Tibial nerve (tissue), 4 donors: ENCODE measurements at places on chromosomes 7 and 10.

DNA sequence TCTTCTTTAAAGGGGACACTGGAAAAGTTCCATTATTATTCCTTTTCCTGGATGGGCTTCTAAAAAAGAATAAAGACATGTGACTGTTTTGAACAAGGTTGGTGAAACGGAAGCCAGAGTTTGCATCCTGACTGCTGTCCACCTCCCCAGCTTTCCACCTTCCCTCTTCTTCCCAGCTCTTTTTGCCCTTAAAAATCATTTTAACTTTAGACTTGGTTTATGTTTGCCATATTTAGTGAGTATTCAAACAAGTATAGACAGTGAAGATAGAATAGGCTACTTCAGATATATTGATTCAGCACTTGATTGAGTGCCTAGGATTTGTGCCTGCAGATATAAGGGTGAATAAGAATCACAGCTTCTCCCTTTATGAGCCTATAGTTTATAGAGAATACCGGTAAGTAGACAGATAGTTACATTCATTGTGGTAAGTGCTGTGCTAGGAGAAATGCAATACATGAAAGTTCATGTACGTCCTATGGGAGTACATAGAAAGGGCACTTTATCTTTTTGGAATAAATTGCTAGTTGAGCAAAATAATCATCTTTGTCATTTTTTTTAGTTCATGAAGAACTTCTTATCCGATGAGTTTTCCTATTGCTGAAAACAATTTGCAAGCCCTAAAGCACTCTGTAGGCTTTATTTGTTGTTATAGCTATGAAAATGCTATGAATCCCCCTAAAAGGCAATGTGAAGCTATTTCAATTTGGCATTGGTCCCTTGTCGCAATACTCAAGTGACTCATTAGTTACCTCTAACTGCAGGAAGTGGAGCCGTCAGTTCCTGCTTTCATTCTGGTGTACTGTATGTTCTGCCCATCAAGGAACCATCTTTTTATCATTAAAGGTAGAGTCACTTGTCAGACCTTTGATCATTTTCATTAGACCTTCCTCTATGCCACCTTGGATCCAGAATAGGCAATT lies 57.2 kb upstream of the STRIP2 start:
- DNase-seq: no peak
- no peaks in the 10 kb centered on the region for H3K36me3 ChIP-seq
- H3K4me1 ChIP-seq: no peaks in the 10 kb centered on the region
- H3K27me3 ChIP-seq: no peaks in the 10 kb centered on the region

GRCh38 chr10:132231656-132232022 lies 44.9 kb downstream of the DPYSL4 start:
- no peak overlapping the region for H3K4me3 ChIP-seq
- DNase-seq: no peak
- no peaks in the 10 kb centered on the region for H3K4me1 ChIP-seq

GRCh38 chr10:101053516-101053915 lies 8.3 kb upstream of the KAZALD1 start:
- no peaks in the 10 kb centered on the region for H3K36me3 ChIP-seq
- no peak for DNase-seq
- H3K4me3 ChIP-seq: no peak overlapping the region
- H3K27me3 ChIP-seq: no peaks in the 10 kb centered on the region

DNA sequence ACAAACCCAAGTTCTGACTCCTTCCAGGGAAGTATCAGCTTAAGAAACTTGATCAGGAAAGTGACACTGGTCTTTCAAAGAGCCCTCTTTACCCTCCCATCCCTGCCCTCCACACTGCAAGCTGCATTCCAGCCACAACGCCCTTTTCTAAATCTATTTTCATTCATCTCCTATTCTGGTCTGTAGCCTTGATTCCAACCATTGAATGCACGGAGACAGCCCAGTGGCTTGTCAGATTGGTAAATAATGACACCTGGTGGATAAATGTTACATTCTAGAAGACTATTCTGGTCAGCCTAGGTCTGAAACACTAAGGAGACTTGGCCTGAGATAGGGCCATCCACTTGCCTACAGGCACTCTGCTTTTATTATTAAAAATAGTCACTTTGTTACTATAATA lies 20.9 kb downstream of the MORN4 start:
- no peaks in the 10 kb centered on the region for H3K36me3 ChIP-seq
- H3K4me3 ChIP-seq: no peak overlapping the region
- H3K4me1 ChIP-seq: no peaks in the 10 kb centered on the region
- H3K27ac ChIP-seq: no peak overlapping the region
- peak; percentile 17 for DNase-seq
- no peaks in the 10 kb centered on the region for H3K27me3 ChIP-seq

- H3K4me3 ChIP-seq: no peak overlapping the region
- no peaks in the 10 kb centered on the region for H3K36me3 ChIP-seq
- no peak overlapping the region for H3K27ac ChIP-seq
- DNase-seq: no peak
These were observed 131.7 kb downstream of the TEX36 start for GRCh38 chr10:125551247-125551646.

DNA sequence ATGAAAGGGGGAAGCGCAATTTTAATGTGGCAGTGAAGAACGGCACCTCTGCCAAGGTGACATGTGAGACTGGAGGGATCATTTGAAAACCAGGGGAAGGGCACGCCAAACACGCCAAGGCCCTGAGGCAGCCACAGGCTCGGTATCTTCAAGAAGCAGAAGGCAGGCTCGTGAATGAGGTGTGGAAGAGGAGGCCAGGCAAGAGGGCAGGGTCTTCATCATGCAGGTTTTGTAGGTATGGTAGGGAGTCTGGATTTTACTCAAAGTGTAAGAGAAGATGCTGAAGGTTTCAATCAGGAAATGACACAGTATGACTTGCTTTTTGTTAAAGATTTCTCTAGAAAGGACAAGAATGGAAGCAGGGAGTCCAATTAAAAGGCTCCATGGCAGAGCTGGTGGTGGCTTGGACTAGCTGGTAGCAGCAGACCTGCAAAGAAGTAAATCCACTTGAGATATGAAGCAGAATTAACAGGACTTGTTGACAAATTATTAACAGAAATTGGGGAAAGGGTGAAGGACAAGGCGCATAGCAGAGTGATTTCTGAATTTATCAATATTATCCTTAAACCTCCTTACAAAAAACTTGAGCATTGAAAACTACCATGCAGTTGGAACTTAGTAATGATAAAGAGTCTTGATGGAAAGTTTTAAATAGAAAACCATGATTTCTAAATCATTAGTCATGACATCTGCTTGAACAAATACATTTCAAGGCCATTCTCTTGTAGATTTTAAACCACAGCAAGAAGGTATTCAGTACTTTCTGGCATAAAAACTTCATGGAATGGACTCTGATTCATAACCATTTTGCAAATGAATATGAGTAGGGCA lies 70.4 kb downstream of the COA1 start:
- no peaks in the 10 kb centered on the region for H3K27me3 ChIP-seq
- peaks cover 4% of the 10 kb centered on the region for H3K36me3 ChIP-seq
- H3K4me1 ChIP-seq: peaks cover 16% of the 10 kb centered on the region
- no peak overlapping the region for H3K4me3 ChIP-seq
- no peak for DNase-seq
- H3K27ac ChIP-seq: peak overlapping the region; percentile 30

GRCh38 chr7:33671531-33672262 lies 233.6 kb upstream of the BMPER start:
- no peaks in the 10 kb centered on the region for H3K36me3 ChIP-seq
- H3K27ac ChIP-seq: no peak overlapping the region
- H3K4me3 ChIP-seq: no peak overlapping the region
- peaks cover 3% of the 10 kb centered on the region for H3K4me1 ChIP-seq
- DNase-seq: no peak
- no peaks in the 10 kb centered on the region for H3K27me3 ChIP-seq

DNA sequence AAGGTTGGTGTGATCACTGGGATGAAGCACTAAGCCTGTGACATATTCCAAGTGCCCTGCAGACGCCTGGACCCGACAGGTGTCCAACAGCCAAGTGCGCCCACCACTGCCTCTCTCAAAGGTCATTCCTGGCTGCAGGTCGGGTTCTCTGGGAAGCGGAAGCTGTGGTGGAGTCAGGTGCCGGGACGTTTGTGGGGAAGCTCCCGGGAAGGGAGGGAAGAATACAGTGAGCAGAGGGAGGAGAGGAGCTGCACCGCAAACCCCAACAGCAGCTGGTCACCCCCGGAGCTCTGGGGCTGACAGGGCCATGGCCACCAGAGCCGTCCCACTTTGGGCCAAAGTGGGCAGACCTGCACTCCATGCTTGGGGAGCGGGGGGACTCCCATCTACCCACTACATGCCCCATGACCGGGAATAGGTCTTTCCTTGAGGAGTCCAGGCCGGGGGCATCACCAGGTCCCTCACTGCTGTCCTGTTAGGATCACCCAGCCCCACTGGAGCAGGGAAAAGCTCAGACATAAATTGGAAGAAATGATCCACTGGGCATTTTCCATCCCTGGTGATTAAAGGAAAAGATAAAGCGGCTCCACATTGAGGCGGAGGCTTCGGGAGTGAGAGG lies 84.5 kb upstream of the PPP2R2D start:
- no peaks in the 10 kb centered on the region for H3K36me3 ChIP-seq
- H3K4me1 ChIP-seq: no peaks in the 10 kb centered on the region
- H3K27me3 ChIP-seq: no peaks in the 10 kb centered on the region
- H3K4me3 ChIP-seq: no peak overlapping the region
- H3K27ac ChIP-seq: no peak overlapping the region
- DNase-seq: no peak

GRCh38 chr7:150739033-150739432 lies 1.8 kb downstream of the GIMAP5 start:
- peak overlapping the region; percentile 69 for H3K27ac ChIP-seq
- H3K4me1 ChIP-seq: peaks cover 12% of the 10 kb centered on the region
- H3K27me3 ChIP-seq: no peaks in the 10 kb centered on the region
- DNase-seq: no peak

DNA sequence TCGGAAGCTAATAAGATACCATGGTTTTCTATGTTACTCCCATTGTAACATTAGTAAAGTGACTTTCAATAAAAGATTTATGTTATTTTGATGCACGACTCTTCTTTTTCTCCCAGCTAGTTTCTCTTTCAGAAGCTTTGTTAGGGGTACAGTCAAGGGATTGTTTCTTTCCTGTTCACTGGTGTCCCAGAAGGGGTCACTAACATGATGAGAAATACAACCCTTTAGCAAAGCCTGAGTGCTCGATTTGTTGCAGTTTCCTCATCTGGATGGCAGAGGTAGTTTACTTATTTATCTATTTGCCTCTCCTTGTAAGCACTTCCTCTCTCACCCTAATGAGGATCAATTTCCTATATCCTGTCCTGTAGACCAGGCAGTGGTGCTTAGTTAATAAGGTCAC lies 17.0 kb downstream of the SRI start:
- no peaks in the 10 kb centered on the region for H3K4me1 ChIP-seq
- peaks cover 11% of the 10 kb centered on the region for H3K36me3 ChIP-seq
- DNase-seq: no peak
- H3K27me3 ChIP-seq: no peaks in the 10 kb centered on the region
- H3K4me3 ChIP-seq: no peak overlapping the region
- H3K27ac ChIP-seq: no peak overlapping the region

DNA sequence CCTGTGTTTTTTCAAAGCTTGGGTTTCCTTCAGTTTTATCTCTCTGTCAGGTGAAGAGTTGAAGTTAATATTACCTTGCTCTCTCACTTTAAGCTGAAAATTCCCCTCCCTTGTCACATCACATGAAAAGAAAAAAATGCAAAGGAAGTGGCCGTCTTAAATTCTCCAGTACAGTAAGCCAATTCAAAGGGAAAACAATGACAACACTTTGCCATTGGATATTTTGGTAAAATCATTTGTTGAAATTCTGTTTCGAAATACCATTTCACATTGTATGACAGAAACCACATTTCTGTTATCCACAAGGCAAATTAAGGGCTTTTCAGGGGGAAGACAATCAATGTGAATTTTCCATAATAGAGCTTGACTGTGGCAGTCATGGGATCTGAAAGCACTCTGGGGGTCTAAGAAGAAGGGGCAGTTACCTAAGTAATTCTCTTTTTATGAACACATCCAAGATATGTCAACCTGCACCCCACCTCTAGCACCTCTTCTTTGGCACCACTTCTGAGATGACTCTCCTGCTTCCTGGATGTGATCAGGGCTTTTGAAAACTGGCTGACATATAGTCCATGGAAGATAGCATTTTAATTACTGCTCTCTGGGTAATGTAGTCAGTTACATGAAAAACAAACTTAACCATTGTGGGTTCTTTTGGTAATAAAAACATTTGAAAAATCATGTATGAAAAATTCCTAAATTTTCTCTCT lies 63.8 kb downstream of the ENTPD1 start:
- no peaks in the 10 kb centered on the region for H3K36me3 ChIP-seq
- no peaks in the 10 kb centered on the region for H3K27me3 ChIP-seq
- no peak overlapping the region for H3K27ac ChIP-seq

GRCh38 chr10:75399461-75400162 lies 2.0 kb downstream of the ZNF503 start:
- peak overlapping the region; percentile 95 for H3K4me3 ChIP-seq
- DNase-seq: peak; percentile 79
- no peaks in the 10 kb centered on the region for H3K36me3 ChIP-seq
- peaks cover 54% of the 10 kb centered on the region for H3K4me1 ChIP-seq
- H3K27me3 ChIP-seq: peaks cover 9% of the 10 kb centered on the region
- H3K27ac ChIP-seq: peak overlapping the region; percentile 93

- no peak for DNase-seq
- H3K36me3 ChIP-seq: no peaks in the 10 kb centered on the region
- no peak overlapping the region for H3K27ac ChIP-seq
- peaks cover 46% of the 10 kb centered on the region for H3K4me1 ChIP-seq
- H3K27me3 ChIP-seq: peaks cover 4% of the 10 kb centered on the region
- H3K4me3 ChIP-seq: no peak overlapping the region
These were observed 23.8 kb downstream of the CHST15 start for GRCh38 chr10:124069341-124070264.

- DNase-seq: peak; percentile 7
- H3K4me3 ChIP-seq: no peak overlapping the region
- H3K27me3 ChIP-seq: no peaks in the 10 kb centered on the region
- no peaks in the 10 kb centered on the region for H3K36me3 ChIP-seq
- no peak overlapping the region for H3K27ac ChIP-seq
These were observed 18.8 kb upstream of the MINDY3 start for GRCh38 chr10:15879058-15879457.

GRCh38 chr7:103524042-103524907 lies 78.3 kb upstream of the SLC26A5 start:
- H3K27me3 ChIP-seq: no peaks in the 10 kb centered on the region
- H3K36me3 ChIP-seq: no peaks in the 10 kb centered on the region
- no peak overlapping the region for H3K4me3 ChIP-seq
- H3K4me1 ChIP-seq: peaks cover 6% of the 10 kb centered on the region
- H3K27ac ChIP-seq: no peak overlapping the region
